Anterior cingulate cortex (tissue), 58 donors: ENCODE measurements at places on chromosomes 12 and 14.

DNA sequence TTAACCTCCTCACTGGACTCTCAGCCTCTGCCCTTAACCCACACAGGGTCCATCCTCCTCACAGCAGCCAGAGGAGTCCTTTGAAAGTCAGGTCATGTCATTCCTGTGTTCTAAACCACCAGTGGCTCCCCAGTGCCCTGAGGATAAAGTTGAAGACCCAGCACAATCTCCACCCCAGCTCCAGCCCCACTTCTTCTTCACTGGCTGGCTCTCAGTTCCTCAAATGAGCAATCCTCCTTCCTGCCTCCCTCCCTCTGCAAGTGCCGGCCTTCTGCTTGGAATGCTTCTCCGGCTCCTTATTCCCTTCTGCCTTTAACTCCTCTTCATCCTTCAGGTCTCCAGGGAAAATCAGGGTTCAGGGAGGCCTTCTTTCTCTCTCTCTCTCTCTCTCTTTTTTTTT is 32.0 kb upstream of the SPPL3 start:
- DNase-seq: no peak

DNA sequence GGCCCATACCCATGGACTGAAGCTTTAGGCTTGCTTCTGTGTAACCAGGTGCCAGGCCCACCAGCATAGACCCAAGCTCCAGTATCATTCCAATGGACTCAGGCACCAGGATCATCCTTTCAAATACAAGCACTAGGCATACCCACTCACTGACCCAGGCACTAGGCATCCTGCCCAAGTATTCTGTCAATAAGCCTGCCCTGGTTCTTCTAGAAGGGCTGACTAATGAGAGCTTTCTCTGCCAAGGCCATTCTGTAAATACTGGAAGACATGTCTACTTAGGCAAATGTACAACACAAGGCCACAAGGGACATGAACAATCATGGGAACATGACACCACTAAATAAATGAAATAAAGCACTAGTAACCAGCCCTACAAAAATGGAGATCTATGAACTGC is 352.2 kb downstream of the FSCB start:
- DNase-seq: no peak

DNA sequence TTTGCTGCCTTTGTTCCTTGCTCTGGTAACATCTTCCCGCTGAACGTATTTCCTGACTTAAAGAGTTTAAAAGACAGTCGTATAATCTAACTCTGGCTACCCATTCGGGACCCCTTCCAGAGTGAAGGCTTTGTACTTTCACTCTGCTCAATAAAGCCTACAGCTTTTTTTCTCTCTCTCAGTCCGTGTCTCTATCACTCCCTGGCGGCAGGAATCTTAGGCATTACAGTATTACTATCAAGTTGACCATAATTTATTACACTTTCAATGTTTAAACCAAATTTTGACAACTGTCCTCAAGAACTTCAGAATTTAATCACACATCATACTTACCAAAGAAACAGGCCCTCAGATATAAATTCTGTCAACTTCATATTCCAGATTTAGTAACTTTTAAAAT is 967.9 kb downstream of the FSCB start:
- DNase-seq: no peak

GRCh38 chr12:74365178-74365964 is 172.3 kb upstream of the ATXN7L3B start:
- no peak for DNase-seq

DNA sequence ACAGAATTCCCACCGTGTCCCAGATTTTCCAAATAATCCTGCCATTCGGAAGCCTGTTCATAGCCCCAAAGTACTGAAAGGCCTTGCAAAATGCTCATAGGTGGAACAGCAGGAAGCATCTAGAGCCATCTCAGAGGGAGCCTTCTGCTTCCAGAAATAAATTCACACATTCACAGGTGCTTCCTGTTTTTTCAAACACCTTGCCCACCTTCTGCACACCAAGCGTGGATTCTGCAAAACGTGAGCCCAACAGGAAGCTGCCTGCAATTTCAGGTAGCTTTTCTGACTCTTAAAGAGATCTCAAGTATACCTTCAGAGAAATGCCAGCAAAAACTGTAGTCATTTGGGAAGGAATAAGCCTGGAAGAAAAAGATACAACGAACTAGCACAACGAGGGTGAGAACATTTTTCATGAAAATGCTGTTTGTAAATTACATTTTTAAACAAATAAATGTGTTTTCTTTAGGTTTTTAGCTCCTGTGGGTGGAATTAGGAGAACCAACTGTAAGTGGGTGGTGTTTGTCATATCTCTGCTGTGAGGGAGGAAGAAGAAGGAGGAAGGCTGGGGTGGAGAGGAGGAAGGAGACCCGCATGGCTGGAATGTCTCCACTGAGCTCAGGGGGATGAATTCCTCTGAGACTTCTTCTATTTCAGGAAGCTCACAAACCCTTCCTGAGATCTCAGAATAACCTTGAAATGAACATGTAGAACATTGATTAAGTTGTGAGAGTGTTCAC is at the start of gene IFNG-AS1:
IFNG-AS1 (plus strand) TSS at position 264 of the 737 bp plus-strand sequence.
- DNase-seq: no peak

DNA sequence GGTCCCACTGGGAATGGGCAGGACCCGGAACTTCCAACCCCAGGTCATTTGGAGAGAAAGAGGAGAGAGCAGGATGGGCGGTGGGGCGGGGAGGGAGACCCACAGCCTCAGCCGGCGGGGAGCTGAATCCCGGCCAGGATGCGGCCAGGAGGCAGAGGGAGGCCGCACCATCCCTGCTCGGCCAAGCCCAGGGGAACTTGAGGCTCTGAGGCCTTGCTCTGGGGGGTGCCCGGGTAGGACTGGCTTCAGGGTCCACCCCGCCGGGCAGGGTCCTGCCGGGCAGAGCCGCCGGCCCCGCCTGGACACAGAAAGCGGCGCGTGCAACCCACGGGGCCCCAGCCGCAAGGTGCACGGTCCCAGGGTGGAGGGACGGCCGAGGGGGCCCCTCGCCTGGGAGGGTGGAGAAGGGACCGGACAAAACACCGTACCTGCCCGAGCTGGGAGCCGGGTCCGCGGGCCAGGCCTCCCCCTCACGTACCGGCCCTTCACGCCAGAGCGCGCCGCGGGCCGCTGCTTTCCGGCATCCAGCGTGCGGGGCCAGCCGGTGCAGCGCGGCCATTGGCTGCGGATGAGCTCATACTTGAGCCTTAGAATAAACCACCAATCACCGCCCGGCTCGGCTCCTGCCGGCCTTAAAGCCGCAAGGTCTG is at the start of gene RPS6KL1:
RPS6KL1 (minus strand) TSS at position 509 of the 650 bp plus-strand sequence. CDS start 1,719 bp downstream, outside the sequence.
- DNase-seq: peak; percentile 78

- peak; percentile 67 for DNase-seq
Measured at GRCh38 chr14:77124345-77125280, 17.0 kb downstream of the ZDHHC22 start.
